HS-5 (cell line): ENCODE measurements at places on chromosomes 11 and 22.

- DNase-seq = no peak
These were observed 32.8 kb downstream of the MS4A2 start for GRCh38 chr11:60121264-60121663.

GRCh38 chr11:94504689-94505293 is 7.5 kb upstream of the C11orf97 start:
- peak; percentile 58 for DNase-seq

DNA sequence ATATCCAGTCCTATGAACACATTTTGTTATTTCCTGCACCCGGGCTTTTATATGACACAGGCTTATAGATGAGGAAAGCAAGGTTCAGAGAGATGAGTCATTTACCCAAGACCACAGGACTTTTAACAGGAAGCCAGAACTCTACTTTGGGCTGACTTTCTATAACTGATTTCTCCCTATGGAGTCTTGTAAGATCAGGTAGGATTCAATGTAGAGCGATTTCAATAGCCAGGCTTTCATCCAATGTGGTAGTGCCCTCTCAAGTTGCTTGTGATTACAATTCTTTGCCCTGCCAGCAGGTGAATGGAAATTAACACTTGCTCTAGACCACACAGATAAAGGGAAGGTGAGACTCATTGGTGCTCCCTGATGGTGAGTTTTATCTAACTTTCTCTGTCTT is 378.3 kb downstream of the INSC start:
- no peak for DNase-seq

DNA sequence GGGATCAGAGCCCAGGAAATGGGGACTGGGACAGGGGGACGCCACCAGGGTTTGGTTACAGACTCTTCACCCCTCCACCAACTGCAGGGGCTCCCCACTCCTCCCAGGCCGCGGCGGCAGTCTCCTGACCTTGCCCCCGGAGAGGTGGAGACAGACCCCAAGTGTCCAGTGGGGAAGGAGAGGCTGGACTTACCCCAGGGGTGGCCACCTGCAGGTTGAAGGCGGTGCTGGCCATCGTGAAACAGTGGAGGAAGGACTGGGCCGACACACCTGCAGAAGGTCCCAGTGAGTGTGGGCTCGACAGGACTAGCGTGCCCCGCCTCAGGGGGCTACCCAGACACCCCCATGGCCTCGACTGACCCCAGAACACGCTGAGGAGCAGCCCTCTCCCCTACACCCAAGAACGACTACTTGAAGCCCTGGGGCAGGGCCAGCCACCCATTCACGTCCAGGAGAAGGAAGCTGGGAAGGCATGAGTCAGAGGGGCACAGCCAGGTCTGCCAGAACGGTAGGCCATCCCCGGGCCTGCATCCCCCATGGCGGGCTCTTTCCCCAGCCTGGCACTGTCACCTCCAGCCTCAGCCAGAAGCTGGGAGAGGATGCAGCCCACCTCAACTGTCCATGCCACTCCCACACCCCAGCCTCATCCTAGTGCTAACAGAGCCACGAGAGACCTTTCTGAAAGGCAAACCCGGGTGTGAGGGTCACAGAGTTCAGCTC is 2.3 kb downstream of the GATD1 start:
- DNase-seq = no peak

DNA sequence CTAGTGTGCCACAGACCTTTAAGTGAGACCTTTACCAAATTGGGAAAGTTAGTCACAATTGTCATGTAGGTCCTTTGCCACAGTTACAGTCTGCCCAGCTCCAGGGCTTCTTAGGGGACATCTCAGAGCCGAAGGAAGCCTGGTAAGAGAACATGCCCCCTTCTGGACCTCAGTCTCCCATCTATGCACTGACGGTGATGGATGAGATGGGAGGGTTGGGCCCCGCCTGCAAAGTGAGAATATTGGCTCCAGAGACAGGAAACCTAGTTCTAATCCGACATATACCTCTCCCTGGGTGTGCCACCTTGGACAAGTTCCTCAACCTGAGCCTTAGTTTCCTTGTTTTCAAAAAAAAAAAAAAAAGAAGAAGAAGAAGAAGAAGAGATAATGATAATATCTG is 85.1 kb upstream of the NAV2 start:
- DNase-seq = no peak

GRCh38 chr11:832529-833113 is at the start of gene CD151:
Gene CD151 (plus strand): TSS chr11:832952. CDS start chr11:836070, 3,118 bp downstream.
- DNase-seq = no peak

DNA sequence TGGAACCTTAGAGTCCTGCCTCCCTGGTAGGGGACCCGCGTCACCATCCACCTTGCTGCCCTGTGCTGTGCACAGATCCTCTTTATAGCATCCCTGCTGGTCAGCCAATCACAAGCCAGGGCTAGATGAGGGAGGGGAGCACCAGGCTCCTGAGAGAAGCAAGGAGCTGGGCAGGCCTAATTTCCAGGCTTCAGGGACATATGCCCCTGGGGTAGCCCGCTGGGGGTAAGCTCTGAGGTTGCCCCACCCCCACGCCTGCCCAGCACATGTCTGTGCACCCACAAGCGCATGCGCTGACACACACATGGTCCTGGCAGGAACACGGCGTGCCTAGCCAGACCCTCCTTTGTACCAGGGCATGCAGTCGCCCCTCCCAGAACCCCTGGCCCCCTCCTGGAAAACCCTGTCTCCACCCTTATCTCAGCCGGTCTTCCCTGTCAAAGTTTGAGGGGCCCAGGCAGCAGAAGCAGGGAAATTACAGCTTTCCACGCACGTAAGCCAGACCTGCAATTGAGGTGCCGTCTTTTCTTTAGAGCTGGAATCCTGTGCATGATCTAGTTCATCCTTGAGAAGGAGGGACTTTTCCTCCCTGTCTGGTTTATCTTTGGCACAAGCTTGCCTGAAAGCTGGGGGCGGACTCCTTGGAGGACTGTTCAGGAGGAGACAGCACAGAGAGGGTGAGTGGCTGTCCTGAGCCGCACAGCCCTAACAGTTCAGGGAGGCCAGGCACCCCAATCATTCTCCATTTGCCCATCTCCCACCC is 2.1 kb downstream of the SSTR3 start:
- no peak for DNase-seq

DNA sequence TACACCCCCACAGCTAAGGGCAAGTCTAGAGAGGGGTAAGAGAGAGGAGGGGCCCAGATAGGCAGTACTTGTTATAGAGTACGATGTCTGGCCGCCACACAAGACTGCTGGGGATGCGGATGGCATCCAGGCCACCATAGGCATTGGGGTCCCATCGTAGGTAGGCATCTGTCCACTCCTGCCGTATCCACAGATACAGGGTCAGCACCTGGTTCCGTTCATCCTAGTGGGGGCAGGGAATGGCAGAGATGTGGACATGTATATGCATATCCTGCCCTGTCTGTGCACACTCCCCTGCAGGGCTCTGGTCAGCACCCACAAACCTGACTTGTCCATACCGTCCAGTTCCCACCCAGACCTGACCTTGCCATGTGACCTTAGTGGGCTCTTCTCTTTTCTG is 2.1 kb downstream of the CHRNA10 start:
- no peak for DNase-seq
